ENCODE measurements at places on chromosomes 11 and 22.

DNA sequence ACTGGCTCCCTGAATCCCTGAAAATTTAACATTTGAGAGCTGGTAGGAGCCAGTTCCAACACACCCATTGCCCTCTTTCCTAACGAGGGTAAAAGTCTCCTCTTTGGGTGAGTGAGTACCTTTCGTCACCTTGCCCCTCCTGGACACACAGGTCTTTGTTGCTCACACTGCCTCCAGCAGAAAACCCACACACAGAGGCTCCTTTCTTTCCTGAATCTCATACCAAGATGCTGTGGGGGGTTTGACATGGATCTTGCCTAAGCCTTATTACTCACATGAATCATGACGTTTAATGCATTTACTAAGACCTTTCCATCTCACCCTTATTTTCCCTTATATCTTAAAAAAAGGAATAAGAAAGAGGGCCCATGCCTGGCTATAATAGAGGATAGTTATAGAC, 53.0 kb downstream of the PARVA start:
- DNase-seq, result no peak

GRCh38 chr11:110478410-110478809, 48.7 kb downstream of the FDX1 start:
- DNase-seq, result no peak

DNA sequence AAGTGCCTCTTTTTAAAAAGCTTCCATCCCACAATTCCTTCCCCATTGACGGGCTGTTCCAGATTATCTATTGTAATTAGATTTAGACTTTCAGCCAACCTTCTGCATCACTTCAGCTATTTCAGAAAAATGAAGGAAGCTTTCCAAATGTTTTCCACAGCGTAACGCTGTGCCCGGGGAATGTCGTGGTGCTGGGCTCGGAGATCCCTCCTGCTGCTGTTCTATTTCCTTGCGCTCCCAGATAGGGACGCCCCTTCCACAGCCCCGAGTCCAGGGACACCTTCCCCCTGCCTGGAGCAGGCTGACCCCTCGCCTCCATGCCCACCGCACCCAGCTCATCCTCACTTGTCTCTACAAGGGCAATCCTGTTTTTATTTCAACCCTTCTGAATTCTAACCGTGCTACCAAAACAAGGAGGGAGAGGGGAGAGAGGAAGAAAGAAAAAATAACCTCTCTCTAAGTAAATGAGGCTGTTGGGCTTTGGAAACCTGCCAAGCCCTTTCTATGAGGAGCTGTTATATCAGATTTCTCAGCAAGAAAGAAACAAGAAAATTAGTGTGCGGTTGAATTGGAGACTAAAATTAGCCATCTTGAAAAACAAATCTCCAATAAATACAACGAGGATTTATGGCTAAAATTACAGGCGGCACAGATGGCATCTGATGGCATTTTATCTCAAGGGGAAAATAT, 366.9 kb downstream of the BRD1 start:
- no peak for DNase-seq

DNA sequence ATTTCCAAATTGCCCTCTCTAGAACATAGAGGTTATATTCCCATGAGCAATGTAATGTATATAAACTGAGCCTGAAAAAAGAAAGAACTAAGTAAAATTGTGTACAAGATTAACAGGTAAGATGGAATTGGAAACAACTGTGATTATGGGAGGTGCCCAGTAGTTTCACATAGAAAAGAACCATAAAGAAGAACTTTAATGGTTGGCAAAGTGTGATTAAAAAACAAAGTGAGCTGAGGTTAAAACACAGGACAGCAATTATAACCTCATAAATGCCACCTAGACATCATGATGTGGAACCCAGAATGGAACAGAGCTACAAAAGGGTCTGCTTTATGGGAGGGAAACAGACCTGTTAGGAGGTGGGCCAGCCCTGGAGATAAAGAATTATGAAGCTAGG, 58.6 kb downstream of the CYB5R2 start:
- no peak for DNase-seq

GRCh38 chr11:44957040-44957515, 6.4 kb upstream of the TP53I11 start:
- no peak for DNase-seq

DNA sequence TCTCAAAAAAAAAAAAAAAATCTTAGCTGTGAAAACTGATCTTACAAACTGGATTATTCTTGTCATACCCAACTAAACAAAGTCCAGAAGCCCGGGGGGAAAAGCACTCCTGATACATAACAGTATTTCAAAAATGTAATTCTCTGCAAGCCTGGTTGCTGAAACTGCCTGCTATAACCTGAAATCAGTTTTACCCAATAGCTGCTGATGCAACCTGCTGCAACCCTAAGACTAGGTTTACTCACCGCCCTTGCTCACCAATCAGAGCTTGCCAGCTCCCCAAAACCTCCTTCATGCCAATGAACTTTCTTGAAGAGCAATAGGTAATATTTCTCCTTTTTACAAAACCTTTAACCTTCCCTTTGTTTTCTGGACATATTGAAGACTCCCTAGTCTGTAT, 12.4 kb downstream of the FGF19 start:
- no peak for DNase-seq

DNA sequence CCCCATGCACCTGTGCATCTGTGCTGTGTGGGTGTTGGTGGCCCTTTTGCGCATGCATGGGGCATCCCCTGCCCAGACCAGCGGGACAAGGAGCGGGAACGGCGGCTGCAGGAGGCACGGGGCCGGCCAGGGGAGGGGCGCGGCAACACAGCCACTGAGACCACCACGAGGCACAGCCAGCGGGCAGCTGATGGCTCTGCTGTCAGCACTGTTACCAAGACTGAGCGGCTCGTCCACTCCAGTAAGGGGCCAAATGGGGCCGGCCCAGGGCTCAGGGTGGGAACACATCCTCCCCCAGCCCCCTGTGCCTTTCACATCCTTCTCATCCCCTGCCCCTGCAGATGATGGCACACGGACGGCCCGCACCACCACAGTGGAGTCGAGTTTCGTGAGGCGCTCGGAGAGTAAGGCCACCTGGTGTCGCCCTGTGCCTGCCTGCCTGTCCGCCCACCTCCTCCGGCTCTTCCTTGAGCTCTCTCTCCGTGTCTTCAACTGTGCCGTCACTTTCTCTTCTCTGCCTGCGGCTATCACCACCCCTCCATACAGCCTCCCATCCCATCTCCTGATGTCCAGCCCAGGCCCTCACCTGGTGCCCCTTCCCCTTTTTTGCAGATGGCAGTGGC, 10.6 kb downstream of the SELENOM start:
- no peak for DNase-seq
